Fibroblast of skin of back (primary cell): ENCODE measurements at places on chromosomes 5 and 9.

DNA sequence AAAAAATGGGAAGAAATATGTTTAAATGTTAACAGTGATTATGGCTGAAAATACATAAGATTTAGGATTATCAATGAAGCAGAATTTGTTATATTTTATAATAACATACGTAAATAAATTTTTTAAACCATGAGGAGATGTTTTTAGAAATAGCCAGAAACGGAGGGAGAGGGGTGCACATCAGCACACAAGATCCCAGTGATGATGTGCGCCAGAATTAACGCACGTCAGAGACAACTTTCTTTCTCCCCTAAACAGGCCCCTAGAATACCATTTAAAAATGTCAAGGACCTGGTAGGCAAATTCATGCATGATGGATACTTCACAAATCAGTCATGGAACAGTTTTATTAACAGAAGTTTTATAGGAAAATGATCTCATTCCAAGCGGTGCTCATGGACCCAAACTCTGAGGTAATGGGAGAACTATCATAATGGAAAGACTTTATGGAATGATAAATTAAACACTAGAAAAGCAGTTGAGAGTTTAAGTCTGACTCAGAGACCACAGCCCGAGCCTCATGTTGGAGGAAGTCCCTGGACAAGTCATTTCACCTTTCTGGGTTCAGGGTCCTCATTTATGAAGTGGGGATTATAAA lies 258.9 kb upstream of the GAS1 start:
- DNase-seq, result peak; percentile 94

GRCh38 chr5:5492087-5492933 lies 69.8 kb downstream of the ICE1 start:
- DNase-seq, result peak; percentile 55

- peak; percentile 7 for DNase-seq
Observed at GRCh38 chr5:2387634-2388325, 363.7 kb downstream of the IRX2 start.

DNA sequence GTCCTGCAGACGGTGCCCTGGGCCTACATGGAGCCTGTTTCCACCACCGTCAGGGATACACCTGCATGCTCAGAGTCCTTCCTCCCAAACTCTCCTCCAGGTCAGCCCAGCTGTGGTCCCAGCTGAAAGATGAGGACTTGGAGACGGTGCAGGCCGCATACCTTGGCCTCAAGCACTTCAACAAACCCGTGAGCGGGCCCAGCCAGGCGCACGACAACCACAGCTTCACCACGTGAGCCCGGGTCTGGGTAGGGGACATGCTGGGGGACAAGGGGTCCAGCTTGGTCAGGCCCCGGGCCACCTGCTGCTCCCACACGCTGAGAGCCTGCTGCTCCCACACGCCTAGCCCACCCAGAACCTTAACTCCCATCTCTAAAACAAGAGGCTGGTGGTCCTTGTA lies 16.6 kb upstream of the CARD19 start:
- no peak for DNase-seq

- DNase-seq, result peak; percentile 97
Observed at GRCh38 chr5:28523888-28524635, 1485.7 kb upstream of the CDH9 start.

DNA sequence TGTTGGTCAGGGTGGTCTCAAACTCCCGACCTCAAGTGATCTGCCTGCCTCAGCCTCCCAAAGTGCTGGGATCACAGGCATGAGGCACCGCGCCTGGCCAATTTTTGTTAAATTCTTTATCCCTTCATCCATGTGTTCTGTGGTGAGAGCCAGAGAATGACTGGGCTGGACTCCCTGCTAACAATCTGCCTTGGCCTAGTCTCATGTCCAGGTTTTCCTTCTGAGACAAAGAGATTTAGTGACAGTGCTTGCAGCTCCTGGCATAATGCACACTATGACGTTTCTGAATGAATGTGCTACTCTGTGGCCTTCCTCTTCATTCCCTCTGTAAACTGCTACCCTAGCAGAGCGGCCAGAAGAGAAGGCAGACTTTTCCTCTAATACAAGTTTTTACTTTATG lies 79.3 kb downstream of the FOXD1 start:
- DNase-seq, result peak; percentile 51

DNA sequence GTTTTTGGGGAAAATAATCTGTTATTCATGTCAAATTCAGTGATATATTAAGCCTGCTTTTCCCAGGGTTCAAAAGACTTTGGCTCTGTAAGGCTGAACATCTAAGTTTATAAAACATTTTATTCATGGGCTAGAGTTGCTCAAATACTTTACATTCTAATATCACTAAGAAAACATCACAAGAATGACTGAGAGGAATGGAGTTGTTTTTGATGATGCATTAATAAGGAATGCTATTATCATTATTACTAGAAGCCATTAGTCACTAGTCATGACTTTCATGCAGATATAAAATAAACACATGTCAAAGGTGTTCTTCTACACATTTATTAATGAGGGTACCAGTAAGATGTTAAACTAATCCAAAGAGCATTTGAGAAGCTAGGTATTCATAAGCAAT lies 185.5 kb upstream of the KCNN2 start:
- DNase-seq, result peak; percentile 87

GRCh38 chr9:115765060-115765459 lies 388.5 kb upstream of the PAPPA start:
- DNase-seq, result no peak

GRCh38 chr9:101478906-101479305 lies 43.3 kb upstream of the ALDOB start:
- DNase-seq, result no peak

DNA sequence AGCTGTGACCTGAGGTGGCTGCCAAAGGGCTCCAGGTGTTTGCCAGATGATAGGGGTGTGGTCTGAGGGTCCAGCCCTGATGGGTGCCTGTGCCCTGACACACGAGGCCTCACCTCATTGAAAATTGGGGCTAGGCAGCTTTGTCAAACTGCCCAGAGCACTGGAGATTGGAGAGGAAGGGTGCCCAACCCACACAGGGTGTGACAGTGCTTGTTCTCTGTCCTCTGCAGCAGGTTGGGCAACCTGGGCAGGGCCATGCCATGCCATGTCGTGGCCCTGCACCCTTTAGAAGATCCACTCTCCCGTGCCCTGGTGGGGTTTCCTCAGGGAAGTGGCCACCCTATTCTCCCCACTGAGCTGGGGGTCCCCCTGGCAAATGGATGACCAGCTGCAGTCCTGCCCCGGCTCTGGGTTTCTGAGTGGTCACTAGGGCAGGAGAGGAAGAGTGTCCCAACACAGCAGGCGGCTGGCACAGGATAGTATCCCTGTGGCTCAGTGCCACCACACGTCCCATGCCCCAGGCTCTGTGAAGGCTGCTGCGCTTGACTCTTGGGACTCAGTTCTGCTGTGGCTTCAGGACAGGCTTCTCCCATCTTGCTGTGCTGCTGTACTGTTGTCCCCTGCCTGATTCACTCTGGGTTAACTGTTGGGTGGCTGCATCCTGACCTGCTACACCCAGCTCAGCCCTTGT lies 100.8 kb upstream of the PITX1 start:
- no peak for DNase-seq

GRCh38 chr9:127402401-127403090 lies 5.6 kb downstream of the SLC2A8 start:
- DNase-seq, result no peak

DNA sequence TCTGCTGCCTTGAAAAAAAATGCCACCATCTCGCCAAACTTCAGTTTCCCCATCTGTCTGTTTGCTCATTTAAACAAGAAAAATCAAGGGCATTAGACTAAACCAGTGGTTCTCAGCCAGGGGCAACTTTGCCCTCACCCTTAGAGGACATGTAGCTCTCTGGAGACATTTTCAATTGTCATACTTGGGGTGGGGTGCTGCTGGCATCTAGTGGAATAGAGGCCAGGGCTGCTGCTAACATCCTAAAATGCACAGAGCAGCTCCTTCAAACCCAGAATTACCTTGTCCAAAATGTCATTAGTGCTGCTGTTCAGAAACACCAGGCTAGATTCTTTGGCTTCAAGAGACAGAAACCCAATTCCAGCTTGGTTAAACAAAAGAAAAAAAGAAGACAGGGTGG lies 71.1 kb upstream of the FOXE1 start:
- DNase-seq, result no peak

DNA sequence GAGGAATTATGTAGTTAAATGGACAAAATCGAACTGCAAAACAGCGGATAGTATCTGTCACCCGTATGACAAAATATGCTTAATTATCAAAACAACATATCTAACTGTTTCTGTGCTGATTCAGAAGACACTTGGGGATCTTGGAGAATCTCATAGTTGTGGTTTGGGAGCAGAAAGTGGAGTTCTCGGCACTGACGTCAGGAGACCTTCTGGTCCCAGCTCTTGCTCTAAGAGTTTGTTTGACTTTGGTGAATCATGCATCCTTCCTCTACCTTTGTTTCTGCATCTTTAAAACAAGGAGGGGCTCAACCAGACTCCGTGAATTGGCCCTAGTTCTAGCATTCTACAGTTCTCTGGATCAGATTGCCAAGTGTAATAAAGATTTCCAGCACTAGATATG lies 37.0 kb upstream of the TAF1L start:
- DNase-seq, result peak; percentile 90

- DNase-seq, result peak; percentile 82
Observed at GRCh38 chr5:122723606-122724352, 51.1 kb upstream of the SNX2 start.

DNA sequence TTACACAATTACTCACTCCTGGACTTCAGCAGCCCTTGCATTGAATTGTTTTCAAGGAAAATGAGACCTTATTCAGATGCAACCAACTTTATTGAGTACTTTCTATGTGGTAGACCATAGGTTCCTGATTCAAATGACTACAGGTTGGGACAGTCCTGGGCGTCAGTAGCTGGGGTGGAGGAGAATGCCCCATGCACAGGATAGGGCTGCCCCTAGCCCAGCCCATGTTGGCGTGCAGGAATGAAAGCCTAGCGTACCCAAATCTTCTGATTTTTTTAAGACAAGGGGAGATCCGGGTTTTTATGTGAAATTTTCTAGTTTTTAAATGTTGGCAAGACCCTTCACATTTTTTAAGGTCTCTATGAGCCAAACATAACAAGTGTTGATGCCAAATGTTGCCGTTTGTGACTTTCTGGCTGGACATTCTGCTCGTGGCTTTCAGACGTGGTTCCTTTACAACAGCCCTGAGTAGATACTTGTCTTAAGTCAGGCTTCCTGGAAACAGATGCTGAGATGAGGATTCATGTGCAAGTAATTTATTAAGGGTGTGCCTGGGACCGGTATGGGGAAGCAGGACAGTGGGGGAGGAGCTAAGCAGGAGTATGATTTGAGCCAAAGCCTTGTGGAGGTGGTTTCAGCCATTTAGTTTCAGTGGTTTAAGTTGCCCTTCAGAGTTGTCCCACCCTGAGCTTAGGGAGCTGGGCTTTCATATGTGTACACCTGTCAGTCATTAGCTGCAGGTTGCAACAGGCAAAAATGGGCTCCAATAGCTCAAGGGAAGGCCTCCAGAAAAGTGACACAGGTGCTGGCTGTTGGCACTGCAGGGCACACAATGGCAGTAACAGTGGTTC lies 154.1 kb downstream of the NTRK2 start:
- DNase-seq, result peak; percentile 23

DNA sequence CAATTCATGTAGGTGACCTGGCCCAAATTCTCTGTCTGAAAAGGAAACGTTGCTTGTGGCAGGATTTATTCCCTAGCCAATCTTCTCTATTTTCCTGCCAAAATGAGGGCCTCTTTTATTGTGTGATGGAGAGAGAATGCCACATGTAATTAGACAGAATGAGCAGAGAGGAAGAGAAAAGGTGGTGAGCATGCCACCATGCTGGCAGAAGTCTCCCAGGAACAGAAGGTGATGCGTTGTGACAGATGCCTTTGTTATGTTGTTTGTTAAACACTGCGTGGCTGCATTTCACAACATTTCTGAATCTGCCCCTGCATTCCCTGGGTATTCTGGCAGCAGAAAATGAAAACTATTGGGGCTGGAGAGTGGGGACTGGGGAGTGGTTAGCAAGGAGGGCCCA lies 577.6 kb downstream of the TLR4 start:
- no peak for DNase-seq

- DNase-seq, result no peak
Observed at GRCh38 chr5:43815497-43815896, 212.5 kb downstream of the NNT start.

GRCh38 chr9:36091026-36091953 lies 45.2 kb upstream of the GLIPR2 start:
- peak; percentile 88 for DNase-seq

GRCh38 chr5:144404672-144405071 lies 234.0 kb downstream of the KCTD16 start:
- DNase-seq, result no peak

DNA sequence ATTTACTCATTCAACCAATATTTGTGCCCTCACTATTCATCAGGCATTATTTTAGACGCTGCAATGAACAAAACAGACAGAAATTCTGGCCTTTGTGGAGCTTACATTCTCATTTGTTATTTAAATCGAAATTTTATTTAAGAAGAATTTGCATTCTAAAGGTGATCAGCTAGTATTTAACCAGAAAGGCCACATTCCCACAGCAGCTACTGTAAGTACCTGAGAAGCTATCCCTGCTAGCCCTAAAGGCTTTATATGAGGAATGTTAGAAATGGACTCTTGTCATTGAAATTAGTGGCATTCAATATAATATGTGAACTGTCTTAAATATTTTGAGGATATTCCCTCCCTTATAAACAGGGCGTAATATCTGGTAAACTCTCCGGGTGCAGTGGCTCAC lies 35.0 kb upstream of the GOLM1 start:
- DNase-seq, result no peak

DNA sequence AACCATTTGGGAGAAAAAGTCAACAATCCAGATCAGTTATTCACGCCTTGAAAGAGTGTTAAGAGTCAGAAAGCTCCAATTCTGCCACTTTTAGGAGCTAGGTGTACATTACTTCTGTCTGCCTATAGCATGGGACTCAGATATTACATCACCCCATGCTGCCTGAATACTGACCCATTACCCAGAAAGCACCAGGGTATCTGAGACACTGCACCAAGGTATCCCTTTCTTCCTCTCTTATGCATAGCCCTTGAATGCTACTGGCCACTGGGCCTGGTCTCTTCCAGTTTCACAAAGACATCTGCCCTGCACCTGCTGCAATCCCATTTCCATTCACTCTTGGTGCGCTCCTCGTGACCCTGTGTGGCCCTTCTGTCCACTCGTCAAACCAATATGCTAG lies 2.6 kb downstream of the STRBP start:
- no peak for DNase-seq

DNA sequence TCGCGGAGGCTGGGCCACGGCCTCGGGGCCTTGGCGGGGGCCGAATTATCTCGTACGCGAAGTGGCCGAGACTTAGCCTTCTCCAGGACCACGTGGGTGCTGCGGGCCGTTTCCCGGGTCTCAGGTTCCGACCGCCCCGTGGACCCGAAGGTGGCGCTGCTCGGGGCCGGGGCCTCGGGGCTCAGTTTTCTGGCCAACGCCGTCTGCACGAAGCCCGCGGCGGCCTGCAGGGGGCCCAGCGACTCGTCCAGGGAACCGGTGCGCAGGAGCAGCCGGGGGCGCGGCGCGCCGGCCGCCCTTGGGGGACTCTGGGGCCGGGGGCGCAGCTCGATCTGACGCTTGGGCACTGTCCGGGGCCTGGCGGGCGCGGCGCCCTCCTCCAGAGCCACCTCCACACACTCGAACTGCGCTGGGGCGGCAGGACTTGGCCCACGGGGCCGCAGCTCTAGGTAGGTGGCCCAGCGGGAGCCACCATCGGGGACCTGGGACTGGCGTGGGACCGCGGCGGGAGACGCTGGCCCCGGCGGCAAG lies 716 bp downstream of the PROB1 start:
- DNase-seq, result no peak

- DNase-seq, result no peak
Observed at GRCh38 chr9:92986176-92987119, 39.1 kb downstream of the FGD3 start.

- peak; percentile 76 for DNase-seq
Observed at GRCh38 chr5:178496214-178496613, 94.0 kb downstream of the COL23A1 start.
